DMS79 (cell line): ENCODE measurements at places on chromosomes 16 and 17.

- DNase-seq: no peak
These were observed 11.4 kb upstream of the APOH start for GRCh38 chr17:66240630-66241029.

DNA sequence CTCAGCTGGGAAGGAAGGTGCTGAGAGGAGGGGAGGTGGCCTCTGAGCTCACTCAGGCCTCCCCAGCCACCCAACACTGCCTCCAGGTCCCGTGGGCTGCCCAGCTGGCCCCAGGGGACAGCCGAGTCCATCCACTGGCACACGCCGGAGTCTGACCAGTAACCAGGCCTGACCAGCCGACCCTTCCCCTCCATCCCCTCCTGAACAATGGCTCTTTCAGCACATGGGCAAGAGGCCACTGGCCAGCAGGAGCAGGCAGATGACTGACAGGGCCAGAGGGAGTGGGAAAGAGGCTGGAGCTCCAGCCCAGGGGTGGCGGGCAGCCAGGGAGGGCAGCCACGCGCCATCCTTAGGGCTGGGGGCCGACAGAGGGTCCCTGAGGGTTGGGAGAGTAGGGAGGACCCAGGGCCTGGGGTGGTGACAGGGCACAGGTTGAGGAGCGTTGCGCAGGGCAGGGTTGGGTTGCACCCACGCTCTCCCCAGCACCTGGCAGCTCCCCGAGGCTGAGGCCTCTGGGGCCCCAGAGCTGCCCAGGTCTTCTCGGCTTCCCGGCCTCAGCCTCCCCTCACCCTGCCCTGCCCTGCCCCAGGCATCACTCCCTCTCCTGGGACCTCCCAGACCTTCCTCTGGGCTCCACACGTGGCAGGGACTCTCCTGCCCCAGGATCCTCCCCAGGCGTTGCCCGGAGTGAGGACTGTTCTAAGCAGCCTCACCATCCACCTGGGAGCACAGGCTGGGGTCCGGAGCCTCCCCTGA, 20.2 kb upstream of the SLC38A10 start:
- no peak for DNase-seq

DNA sequence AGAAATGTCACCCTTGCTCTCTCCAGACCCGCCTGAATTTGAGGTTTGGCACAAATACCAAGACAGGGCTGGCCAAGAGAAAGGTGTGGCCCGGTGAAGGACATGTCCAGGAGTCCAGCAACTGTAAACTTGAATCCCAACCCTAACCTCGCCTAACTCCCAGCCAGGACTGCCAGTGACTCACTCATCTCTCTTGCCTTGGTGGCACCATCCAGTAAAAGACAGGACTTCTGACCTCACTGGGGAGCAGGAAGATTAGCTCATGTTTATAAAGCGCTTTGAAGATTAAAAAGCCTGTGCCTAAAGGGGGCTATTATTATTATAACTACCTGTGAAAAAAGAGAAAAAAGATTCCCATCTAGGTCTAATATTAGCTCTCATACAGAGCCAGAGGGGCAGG, 335.3 kb downstream of the SOX9 start:
- DNase-seq: no peak

DNA sequence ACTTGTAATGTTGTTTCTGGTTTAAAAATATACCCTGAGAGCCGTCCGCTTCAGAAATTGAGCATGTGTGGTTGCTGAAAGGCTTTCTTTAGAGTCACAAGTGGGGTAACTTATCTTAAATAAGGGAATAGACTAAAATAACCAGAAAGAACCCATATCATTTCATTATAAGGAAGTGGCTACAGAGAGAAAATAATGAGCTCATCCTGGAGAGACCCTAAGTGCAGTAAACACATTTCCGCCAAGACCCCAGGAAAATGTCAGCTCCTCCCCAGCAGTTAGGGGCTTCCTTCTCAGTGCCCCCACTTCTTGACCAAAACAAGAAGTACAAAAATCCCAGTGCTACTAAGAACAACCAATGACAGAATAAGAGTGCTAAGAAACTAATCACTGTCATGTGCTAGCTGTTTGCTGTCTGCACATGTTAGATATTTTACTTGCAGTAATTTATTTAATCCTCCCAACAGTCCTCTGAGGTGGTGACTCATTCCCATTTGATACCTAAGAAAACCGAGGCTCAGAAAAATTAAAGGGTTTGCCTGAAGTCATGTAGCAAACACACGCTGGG, 83.5 kb downstream of the CDYL2 start:
- DNase-seq: no peak

DNA sequence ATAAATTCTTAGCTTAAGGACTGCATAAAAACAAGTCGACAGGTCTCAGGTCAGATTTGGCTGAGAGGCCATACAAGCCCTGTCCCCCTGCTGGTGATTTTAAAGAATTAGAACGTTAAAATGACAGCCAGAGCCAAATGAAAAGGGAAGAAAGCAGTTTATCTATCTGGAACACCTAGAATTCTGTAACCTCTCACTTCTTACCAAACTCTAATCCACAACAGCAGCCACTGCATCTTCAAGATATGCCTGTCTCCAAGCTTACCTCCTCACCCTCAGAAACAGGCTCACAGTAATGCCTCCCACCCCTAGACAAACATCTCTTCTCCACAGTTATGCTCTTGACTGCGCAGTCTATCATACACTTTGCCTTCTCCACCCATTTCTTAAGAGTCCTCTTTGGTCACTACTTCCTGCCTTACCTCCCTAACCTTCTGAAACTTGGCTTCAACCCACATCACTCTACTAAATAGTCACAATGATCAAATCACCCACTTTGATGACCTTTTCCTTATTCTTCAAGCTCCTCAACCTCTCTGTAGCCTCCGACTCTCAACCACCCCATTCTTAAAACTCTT, 14.2 kb downstream of the ANKFY1 start:
- peak; percentile 21 for DNase-seq

- DNase-seq: no peak
These were observed 3.1 kb upstream of the SERPINF1 start for GRCh38 chr17:1758807-1759206.

- DNase-seq: no peak
These were observed 324.6 kb upstream of the CDH11 start for GRCh38 chr16:65446427-65446826.

GRCh38 chr16:66493490-66494401, 56.2 kb downstream of the TK2 start:
- no peak for DNase-seq

GRCh38 chr16:79093554-79093967, 507.0 kb downstream of the MAF start:
- DNase-seq: no peak

- DNase-seq: no peak
These were observed 130.0 kb downstream of the KCNJ12 start for GRCh38 chr17:21505819-21506815.

GRCh38 chr16:83951544-83951943, 1.5 kb upstream of the OSGIN1 start:
- DNase-seq: no peak

GRCh38 chr17:2123375-2124251, 68.7 kb downstream of the HIC1 start:
- no peak for DNase-seq

- no peak for DNase-seq
These were observed 9.5 kb downstream of the ZNF764 start for GRCh38 chr16:30548416-30549253.

- no peak for DNase-seq
These were observed 16.4 kb downstream of the TNS4 start for GRCh38 chr17:40484973-40485530.

DNA sequence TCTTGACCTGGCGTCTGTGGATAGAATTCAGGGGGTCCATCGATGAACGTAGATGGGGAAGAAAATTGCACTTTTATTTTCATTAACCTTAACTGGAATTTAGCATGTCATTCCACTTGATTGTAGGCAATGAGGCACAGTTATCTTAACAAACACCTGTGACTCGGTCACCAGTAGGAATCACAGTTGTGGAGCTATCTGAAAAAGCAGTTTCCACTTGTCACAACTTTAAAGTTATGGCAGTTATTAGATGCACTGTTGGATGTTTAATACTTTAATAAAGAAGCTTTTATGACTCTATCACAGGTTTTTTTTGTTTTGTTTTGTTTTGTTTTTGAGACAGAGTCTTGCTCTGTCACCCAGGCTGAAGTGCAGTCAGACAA, 83.7 kb upstream of the LGALS9 start:
- DNase-seq: no peak

DNA sequence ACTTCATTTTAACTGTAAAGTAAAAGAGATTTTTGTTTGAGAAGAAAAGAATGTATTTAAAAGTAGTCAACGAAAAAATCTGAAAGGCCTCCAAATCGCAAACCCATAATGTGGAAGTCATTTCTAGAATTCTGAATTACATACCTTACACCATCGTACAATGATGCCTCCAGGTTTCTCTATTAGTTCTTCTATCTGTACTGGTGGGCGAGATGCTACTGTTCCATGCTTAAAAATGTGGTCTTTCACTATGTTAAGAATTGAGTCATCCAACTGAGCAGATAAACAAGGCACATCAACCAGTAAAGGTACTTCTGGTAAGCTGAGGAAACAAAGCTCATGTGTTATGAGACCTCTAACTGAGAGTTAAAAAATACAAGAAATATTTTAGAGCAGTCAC, 28.5 kb downstream of the CRLF3 start:
- DNase-seq: no peak

- no peak for DNase-seq
These were observed 102.3 kb downstream of the FOXL1 start for GRCh38 chr16:86680661-86681030.

DNA sequence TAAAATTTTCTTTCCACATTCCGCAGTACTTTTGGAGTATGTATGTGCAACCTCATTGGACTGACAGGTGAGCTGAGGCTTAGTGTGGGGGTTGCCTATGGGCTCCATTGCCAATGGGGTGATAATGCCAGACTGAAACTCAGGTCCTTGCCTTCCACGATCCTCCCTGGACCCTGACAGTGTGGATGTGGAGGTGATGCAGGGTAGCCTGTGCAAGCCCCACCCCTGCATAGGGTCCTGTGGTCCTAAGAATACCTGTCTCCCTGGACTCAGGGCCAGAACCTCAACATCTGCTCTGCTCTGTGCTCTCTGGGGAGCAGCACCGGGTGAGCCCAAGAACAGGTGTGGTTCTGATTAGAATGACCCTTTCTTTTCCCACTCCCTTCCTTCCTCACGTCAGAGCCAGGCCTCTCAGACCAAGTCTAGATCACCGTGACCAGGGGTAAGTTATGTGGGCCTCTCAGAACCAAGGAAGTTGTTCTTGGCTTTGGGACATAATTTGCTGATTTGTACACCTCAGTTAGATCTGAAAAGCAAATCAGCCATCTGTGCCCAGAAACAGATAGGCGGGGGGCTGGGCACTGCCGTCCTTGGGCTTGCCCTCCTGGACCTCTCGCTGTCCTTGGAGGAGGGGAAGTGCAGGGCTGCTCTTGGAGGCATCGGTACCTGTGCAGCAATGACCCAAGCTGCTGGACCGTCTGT, 8.4 kb upstream of the TNS4 start:
- DNase-seq: no peak

GRCh38 chr17:59534583-59534982, 30.8 kb upstream of the DHX40 start:
- no peak for DNase-seq

GRCh38 chr16:49599281-49599680, 225.7 kb downstream of the C16orf78 start:
- no peak for DNase-seq

DNA sequence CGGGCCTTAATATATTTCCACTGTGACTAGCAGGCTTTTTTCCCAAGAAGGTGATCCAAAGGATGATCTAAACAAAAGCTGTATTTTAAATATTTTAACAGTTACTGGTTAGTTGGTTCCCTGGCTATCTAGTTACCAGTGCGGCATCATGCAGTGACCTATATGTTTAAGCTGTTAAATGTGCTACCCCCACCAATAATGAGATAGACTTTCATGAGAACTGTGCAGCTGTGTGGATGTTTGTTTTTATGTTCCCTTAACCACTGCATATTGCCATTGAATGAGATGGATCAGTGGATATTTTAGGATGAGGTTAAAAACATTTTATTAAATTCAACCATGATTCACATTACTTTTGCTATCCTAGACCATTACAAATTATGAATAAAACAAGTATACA, 16.9 kb downstream of the ERN1 start:
- DNase-seq: no peak

GRCh38 chr17:80805032-80805751, 186.4 kb upstream of the CHMP6 start:
- no peak for DNase-seq

DNA sequence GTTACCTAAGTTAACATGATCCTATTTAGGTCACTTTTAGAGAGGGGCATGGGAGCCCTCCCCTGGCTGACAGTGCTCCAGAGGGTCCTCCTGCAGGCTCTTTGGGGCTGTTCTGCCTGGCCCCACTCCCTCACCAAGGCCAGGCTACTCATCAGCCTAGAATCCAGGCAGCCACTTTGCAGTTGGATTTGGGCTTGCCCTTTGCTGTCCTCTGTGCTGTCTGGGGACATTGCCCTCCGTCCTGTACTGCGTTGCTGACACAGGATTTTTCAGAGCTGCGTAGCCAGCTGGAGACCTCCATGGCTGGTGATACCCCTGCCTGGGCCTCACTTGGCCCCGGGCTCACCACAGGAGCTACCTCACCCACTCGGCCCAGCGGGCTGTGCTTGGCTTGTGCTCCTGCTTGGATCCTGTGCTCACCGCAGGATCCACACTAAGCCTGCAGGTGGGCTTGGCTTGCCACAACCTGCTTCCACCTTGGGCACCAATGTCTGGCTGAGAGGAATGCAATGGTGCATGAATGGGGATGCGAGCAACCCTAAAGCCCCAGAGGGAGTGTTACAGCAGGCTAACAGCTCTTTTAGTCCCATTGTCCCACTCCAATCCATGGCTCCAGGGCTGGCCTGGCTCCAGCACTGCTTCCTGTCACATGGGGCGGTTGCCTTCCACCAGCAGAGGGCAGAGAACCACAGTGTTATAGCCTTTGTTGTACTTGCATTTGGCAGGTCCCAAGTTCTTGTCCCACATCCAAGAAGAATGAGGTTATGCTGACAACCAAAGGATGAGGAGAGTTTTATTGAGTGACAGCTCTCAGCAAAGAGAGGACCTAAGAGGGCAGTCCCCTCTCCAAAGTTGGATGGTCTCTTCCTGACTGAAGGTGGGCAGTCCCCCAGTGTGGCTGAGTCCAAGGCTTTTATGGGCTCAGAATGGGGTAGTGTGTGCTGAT, 21.5 kb downstream of the CCL4 start:
- no peak for DNase-seq

DNA sequence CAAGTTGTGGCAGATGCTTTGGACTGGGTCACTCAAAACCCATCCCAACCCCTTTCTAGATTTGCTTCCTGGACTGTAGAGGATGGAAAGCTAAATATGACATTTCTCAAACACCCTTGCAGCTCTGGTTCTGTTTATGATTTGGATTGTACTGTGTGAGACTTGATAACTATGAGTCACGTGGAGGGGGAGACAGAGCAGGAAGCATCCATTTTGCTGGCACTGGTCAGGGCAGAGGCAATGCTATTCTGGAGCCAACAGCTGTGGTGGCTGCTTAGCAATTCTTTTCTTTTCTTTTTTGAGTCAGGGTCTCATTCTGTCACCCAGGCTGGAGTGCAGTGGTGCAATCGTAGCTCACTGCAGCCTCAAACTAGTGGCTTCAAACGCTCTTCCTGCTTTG, 13.6 kb upstream of the TERF2 start:
- DNase-seq: no peak
